ENCODE measurements at places on chromosomes 7 and 10. TPM values are rescaled to one million over a fixed set of nuclear protein-coding genes. Genes with fewer than 3 reads are reported as not detected.

- DNase-seq = no peak
Observed at GRCh38 chr7:55592492-55592891, 20.2 kb upstream of the VOPP1 start.

- no peak for DNase-seq
Observed at GRCh38 chr7:93812061-93812460, 78.5 kb downstream of the TFPI2 start.

The EEPD1 gene
- total RNA-seq = 0.63 TPM

DNA sequence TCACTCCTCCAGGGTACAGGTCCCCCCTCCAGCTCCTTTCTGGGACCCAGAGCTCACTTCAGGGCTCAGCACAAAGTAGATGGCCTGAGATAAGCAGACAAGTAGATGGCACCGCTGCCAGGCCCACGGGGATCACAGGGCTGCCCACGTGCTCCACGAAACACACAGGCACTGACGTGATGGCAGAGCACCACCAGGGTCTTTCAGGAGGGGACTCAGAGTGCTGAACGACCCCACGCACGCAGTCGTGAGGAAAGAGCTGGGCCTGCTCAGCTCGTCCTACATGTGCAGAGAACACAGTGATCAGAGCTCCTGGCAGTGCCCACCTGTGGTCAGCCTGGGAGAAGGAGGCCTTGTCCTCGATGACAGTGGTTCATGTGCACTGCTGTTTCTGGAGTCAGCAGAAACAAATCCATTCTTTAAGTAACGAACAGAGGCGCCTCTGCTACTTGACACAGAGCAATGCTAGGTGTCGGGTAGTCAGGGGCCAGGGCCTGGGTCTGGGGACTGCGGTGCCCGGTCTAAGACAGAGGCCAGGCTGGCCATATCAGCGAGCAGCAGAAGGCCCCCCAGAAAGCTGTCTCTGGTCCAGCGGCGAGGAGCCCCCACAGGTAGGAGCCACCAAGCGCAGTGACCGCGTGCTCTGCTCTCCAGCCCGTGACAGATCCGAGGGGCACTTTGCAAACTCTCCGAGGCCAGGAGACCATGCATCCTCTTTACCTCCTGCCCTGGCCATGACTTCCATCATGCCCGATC is 129.8 kb upstream of the FAM20C start:
- DNase-seq = no peak

The UCMA gene
- not detected for total RNA-seq

All from activated T-cell treated with anti-CD3 and anti-CD28 coated beads, Interleukin-2, amount 50 U/mL, for 4 hours (primary cell).